ENCODE measurements at places on chromosomes 2 and 18. TPM values are rescaled to one million over a fixed set of nuclear protein-coding genes. Genes with fewer than 3 reads are reported as not detected.

GRCh38 chr2:106192752-106193689, 1.1 kb downstream of the UXS1 start:
- DNase-seq = no peak

RAD51AP2 gene
- 0.11 TPM for polyA plus RNA-seq

SF3B1 gene
- 280 TPM for polyA plus RNA-seq

GRCh38 chr2:21944536-21944935, 820.8 kb downstream of the TDRD15 start:
- DNase-seq = no peak

- DNase-seq = no peak
These were observed 324.2 kb upstream of the HS6ST1 start for GRCh38 chr2:128642821-128643220.

GRCh38 chr18:71371951-71372605, 1083.2 kb downstream of the SOCS6 start:
- DNase-seq = no peak

DNA sequence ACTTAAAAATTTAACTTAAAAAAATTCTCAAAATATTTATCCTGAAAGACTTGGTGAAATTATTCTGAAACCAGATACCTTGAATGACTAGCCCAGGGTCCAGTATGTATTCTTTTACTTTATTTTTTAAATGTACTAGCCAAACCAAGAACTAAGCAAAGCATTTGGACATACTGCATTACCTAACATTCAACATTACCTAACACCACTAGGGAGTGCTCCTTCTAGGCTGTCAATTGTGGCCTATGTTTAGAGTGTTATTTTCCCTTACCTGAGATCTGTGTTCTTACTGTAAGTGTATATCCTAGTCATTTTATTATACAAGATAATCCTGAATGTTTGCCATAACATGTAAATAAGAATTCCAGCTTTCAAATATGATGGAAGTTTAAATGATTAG, 496.6 kb downstream of the PTPRM start:
- DNase-seq = no peak

- DNase-seq = no peak
These were observed 64.8 kb downstream of the ST3GAL5 start for GRCh38 chr2:85823951-85824350.

PCARE gene
- 0.25 TPM for polyA plus RNA-seq

- no peak for DNase-seq
These were observed 177.3 kb downstream of the AGAP1 start for GRCh38 chr2:235670974-235671787.

MC5R gene
- polyA plus RNA-seq = 3.1 TPM

DNA sequence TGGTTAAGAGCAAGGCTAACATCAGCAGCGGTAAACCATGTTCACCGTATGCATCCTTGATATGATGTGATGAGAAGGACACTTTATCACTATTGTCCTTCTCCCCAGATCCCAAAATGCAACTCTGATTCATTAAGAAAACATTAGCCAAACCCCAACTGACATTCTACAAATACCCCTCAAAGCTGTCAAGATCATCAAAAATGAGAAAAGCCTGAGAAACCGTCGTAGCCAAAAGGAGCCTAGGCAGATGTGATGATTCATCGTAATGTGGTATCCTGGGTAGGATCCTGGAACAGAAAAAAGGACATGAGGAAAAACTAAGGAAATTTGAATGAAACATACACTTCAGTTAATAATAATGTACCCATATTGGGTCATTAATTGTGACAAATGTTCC, 67.3 kb upstream of the ST6GAL2 start:
- no peak for DNase-seq

- DNase-seq = no peak
These were observed 279.3 kb downstream of the TMX3 start for GRCh38 chr18:68435581-68435980.
